Neural cell (in vitro differentiated cells): ENCODE measurements at places on chromosomes 2 and 18. TPM values are rescaled to one million over a fixed set of nuclear protein-coding genes. Genes with fewer than 3 reads are reported as not detected.

The GALNT1 gene
- polyA plus RNA-seq: 82.3 and 103 TPM in 2 replicates

The IL36A gene
- polyA plus RNA-seq: not detected in 2 replicates

The C2orf80 gene
- polyA plus RNA-seq: 68.0 and 71.5 TPM in 2 replicates

The OR6B2 gene
- not detected in 2 replicates for polyA plus RNA-seq

The CLEC4F gene
- not detected in 2 replicates for polyA plus RNA-seq

The APOB gene
- polyA plus RNA-seq: not detected in 2 replicates

The TIMM21 gene
- polyA plus RNA-seq: 59.2 and 73.8 TPM in 2 replicates

The FAM237A gene
- polyA plus RNA-seq: not detected in 2 replicates

The TFCP2L1 gene
- polyA plus RNA-seq: 0.04 TPM in 1 of 2 replicates, not detected in the other

The SOX11 gene
- 135 and 146 TPM in 2 replicates for polyA plus RNA-seq

The LYPD1 gene
- 78.2 and 104 TPM in 2 replicates for polyA plus RNA-seq

The ATP6V1B1 gene
- polyA plus RNA-seq: 0.12 and 0.42 TPM in 2 replicates

The TGFA gene
- polyA plus RNA-seq: 0.85 and 0.92 TPM in 2 replicates

The CYP20A1 gene
- 12.9 and 13.8 TPM in 2 replicates for polyA plus RNA-seq

The ELOA2 gene
- polyA plus RNA-seq: not detected in 2 replicates

The IL36B gene
- polyA plus RNA-seq: not detected in 2 replicates

The RMC1 gene
- 42.2 and 56.1 TPM in 2 replicates for polyA plus RNA-seq

The HJURP gene
- 1.3 and 3.3 TPM in 2 replicates for polyA plus RNA-seq

The IL18RAP gene
- not detected in 2 replicates for polyA plus RNA-seq

The REG3A gene
- not detected in 2 replicates for polyA plus RNA-seq

The CABYR gene
- polyA plus RNA-seq: 4.6 and 6.9 TPM in 2 replicates

The LRATD1 gene
- 75.3 and 81.4 TPM in 2 replicates for polyA plus RNA-seq

The NPAS2 gene
- 2.1 and 3.2 TPM in 2 replicates for polyA plus RNA-seq

The APCDD1 gene
- 0.58 and 1.1 TPM in 2 replicates for polyA plus RNA-seq

The CCDC148 gene
- polyA plus RNA-seq: 1.5 and 1.8 TPM in 2 replicates

The DOK6 gene
- 7.4 and 9.7 TPM in 2 replicates for polyA plus RNA-seq

The ANKRD30BL gene
- not detected in 2 replicates for polyA plus RNA-seq

The TNFRSF11A gene
- polyA plus RNA-seq: not detected in 2 replicates

The FASTKD2 gene
- polyA plus RNA-seq: 52.1 and 56.1 TPM in 2 replicates

The MLPH gene
- polyA plus RNA-seq: not detected in 2 replicates

The OBSL1 gene
- 59.7 and 75.2 TPM in 2 replicates for polyA plus RNA-seq

The RAB31 gene
- polyA plus RNA-seq: 16.3 and 16.5 TPM in 2 replicates

The RAB17 gene
- 1.1 TPM in 1 of 2 replicates, not detected in the other for polyA plus RNA-seq

The COL5A2 gene
- 3.6 and 6.6 TPM in 2 replicates for polyA plus RNA-seq

The C2orf72 gene
- polyA plus RNA-seq: 37.7 and 73.3 TPM in 2 replicates

The SH2D6 gene
- polyA plus RNA-seq: not detected in 2 replicates

The SIX2 gene
- 0.16 TPM in 1 of 2 replicates, not detected in the other for polyA plus RNA-seq

The GAD1 gene
- 56.3 and 66.4 TPM in 2 replicates for polyA plus RNA-seq

The SLC66A2 gene
- 66.7 and 68.2 TPM in 2 replicates for polyA plus RNA-seq

The PPM1B gene
- 79.8 and 116 TPM in 2 replicates for polyA plus RNA-seq

The IL1R2 gene
- not detected in 2 replicates for polyA plus RNA-seq

The MEP1B gene
- not detected in 2 replicates for polyA plus RNA-seq

The HMSD gene
- not detected in 2 replicates for polyA plus RNA-seq

The DYNC2LI1 gene
- 65.5 and 80.6 TPM in 2 replicates for polyA plus RNA-seq

The USP40 gene
- 29.9 and 33.3 TPM in 2 replicates for polyA plus RNA-seq

The ARHGAP15 gene
- 0.30 TPM in 1 of 2 replicates, not detected in the other for polyA plus RNA-seq

The RNASEH1 gene
- 23.4 and 25.0 TPM in 2 replicates for polyA plus RNA-seq

The MERTK gene
- polyA plus RNA-seq: 0.16 and 0.53 TPM in 2 replicates

The KIF5C gene
- 515 and 527 TPM in 2 replicates for polyA plus RNA-seq

The GPAT2 gene
- not detected in 2 replicates for polyA plus RNA-seq

The LINC00305 gene
- not detected in 2 replicates for polyA plus RNA-seq

The SIGLEC15 gene
- polyA plus RNA-seq: not detected in 2 replicates

The SPATA3 gene
- polyA plus RNA-seq: not detected in 2 replicates

The DES gene
- not detected in 2 replicates for polyA plus RNA-seq

The MROH2A gene
- not detected in 2 replicates for polyA plus RNA-seq

The ACTG2 gene
- polyA plus RNA-seq: 0.67 and 1.6 TPM in 2 replicates

The ZNF142 gene
- polyA plus RNA-seq: 4.8 and 6.4 TPM in 2 replicates
